Fibroblast of skin of right biceps (primary cell): ENCODE measurements at places on chromosomes 11 and 22.

DNA sequence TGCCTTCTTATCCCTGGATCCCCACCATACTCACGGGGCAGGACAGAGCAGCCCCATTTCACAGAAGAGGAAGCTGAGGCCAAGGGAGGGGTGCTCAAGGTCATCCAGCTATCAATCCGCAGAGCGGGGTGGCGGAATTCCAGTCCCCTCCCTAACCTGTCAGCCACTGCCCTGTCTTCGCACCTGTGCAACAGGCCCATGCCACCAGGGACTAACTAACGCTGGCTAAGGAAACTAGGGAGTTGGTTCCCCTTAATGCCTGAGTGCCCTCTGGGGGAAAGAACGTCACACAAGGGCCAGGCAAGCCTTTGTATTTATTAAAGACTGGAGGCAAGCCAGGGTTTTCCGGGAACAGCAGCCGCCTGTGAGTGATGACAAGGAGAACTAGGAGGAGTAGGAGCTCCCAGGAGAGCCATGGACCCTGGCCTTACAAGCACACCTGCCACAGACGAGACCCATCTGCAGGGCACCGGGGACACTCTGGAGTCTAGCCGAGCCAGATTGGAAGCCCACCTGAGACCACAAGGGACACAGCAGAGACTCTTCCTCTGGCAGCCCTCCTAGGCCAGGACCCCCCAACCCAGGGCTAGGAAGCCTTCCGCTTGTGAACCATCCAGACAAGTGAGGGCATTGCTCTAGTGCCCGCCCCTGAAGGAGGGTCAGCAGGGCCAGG lies 64.4 kb downstream of the MYH9 start:
- peak; percentile 50 for DNase-seq

DNA sequence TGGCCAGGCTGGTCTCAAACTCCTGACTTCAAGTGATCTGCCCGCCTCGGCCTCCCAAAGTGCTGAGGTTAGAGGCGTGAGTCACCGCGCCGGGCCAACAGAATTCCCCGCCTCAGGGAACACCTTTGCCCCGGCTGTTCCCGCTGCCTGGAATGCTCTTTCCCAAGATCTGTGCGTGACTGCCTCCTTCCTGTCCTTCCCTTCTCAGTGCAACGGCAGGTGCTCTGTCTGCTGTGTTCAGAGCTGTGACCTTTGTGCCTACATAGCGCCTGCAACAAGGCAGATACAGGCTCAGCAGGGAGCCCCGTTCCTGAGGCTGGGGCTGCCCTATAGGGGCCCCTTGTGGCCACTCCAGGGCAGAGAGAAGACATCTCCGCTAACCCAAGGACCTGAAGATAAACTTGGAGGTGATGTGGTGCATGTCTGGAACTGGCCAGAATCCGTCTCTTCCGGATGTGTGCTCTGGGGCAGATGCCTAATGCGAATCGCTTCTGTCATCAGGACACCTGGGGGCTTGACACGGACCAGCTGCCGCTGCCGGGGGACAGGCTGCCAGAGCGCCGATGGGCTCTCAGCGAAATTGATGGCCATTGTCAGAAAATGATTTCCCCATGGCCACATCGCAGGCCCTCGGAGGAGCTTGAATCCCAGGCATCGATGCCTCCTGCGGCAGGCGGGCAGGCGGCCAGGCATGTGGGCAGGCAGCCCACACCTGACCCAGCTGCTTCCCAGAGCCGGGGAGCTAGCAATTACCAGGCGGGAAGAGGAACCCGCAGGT lies 43.5 kb upstream of the TCF20 start:
- peak; percentile 25 for DNase-seq

GRCh38 chr22:17431179-17431578 lies 61.9 kb downstream of the CECR2 start:
- DNase-seq = no peak

DNA sequence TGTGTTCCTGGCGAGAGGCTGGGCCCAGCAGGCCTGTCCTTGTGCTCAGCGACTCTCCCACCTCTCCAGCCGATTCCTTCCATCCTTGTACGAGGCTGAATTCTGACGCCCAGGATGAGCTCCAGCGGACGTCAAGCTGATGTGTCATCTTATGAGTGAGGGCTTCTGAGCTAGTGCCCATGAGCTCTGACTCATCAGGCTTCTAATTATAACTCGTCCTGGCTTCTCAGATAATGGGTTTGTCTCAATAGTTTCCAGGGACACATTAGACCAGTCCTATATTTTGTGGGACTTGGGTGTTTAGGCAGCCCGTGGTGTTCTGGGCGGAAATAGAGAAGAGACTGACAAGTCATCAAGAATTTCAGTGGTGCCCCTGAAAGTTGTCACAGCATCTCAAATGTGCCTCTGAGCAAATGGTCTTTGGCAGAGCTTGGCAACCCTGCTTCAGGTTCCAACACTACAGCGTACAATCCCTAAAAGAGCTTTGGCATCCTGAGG lies 108.2 kb upstream of the CD44 start:
- peak; percentile 98 for DNase-seq

DNA sequence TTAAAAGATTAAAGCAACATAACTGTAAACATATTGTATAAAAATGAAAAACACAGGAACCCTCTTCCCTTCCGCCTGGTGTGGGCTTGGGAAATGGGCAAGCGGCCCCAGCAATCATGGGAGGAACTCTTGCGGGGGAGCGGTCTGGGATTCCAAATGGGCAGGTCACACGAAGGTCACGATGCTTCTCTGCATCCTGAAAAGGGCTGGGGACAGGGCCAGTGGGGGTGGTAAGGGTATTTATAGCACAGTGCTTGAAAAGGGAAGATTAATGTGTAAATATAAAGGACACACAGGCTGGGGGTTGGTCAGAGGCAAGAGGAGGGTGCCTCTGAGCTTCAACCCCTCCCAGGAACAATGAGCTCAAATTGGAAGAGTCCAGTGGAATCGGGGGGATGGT lies 46.9 kb upstream of the OR4B1 start:
- peak; percentile 40 for DNase-seq

DNA sequence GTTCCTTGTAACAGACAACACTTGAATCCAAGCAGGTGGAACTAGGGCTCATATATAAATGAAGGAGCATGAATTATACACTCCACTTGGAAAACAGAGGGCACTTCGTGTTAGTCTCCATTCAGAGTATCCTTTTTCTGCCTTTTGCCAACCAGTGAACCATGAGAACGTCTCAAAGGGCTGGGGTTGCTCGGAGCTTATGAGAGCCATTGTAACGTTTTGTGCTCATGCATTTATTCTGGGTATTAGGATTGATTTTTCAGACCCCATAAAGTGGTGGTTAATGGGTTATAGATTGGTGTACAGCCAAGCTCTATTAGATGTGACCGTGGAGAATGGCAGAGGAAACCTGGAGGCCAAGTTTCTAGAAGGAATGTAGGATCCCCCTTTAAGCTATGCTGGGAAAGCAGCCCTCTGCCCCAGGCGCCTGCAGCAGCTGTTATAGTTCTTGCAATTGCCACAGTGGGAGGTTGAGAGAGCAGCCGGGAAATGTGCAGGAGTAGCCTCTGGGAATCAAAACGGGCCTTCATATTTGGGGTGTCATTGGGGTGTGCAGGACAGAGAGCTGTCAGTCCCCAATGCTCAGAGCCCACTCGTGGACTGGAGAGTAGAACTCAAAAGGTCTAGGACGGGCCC lies 54.6 kb upstream of the ASPHD2 start:
- no peak for DNase-seq

DNA sequence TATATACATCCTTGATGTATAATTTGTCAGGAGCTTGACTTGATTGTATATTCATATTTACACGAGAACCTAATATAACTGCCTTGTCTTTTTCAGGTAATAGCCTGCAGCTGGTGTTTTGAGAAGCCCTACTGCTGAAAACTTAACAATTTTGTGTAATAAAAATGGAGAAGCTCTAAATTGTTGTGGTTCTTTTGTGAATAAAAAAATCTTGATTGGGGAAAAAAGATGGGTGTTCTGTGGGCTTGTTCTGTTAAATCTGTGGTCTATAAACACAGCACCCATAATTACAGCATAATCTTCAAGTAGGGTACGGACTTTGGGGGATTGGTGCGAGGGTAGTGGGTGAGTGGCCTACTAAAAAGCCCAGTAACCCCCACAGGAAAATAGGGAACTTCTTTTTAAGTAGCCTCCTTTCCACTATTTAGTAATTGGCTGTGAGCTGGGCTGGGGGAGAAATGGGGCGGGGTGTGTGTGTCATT lies 7.5 kb downstream of the MALAT1 start:
- no peak for DNase-seq

DNA sequence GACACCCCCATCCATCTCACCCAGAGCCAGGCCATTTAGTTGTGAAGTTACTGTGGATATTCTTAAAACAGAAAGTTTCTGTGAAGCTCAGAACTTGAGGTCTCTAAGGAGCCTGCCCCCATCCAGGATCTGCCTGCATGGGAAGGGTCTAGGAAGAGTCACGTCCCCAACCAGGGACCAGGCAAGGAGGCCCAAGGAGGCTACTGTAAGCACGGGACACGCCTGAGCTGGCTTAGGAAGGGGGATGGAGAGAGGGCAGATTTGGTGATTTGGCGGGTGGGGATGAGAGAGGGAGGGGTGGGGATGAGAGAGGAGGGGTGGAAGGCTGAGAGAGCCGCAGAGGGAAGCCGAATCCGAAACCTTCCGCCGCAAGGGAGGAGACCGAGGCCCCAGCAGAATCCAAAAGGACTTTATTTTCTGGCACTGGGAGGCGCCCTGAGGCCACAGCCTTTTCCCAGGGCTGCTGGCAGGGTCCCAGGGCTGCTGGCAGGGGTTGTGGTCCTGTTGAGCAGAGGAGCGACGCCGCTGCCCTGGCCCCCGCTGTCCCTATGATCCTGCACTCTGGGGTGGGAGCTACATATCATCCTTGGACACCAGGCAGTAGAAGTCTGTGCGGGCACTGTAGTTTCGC lies 9.4 kb downstream of the SIGIRR start:
- no peak for DNase-seq

DNA sequence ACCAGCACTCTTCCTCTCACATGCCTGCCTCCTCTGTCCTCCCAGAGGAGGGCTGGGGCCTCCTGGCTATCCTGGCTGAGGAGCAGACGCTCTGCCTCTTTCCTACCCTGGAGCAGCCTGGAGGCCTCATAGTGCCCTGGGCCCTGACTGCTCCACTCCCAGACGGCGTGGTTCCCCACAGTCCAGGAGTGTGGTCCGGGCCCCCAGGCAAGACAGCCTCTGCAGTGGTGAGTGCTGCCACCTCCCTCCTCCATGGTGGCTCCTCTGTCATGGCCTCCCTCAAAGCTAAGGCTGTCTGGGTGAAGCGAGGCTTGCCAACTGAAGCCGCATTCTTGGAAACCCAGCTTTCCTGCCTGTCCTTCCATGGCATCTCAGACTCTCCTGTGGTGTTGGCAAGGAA lies 19.8 kb downstream of the GAB4 start:
- DNase-seq = no peak

GRCh38 chr11:120079750-120080610 lies 57.9 kb downstream of the TRIM29 start:
- no peak for DNase-seq

- no peak for DNase-seq
Observed at GRCh38 chr11:80559942-80560341, 1119.1 kb upstream of the TENM4 start.

DNA sequence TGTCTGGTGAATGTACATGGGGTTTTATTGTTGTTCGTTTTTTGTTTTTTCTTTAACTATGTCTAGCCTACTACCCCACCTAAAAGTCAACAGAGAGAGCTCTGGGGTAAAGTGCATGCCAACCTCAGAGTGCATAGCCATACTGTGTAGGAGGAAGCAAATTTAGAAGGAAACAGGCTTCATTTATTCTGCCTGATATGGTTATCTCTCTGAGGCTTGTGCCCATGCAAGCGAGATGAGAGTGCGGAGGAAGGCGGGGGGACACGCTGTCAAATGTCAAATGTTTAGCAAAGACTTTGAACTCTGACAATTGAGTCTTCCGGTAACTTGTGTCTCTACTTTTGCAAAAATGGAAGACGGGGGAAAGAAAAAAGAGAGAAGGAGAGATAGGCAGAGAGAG lies 295.5 kb downstream of the ETS1 start:
- DNase-seq = no peak

- DNase-seq = no peak
Observed at GRCh38 chr22:48923165-48923865, 904.4 kb downstream of the BRD1 start.

DNA sequence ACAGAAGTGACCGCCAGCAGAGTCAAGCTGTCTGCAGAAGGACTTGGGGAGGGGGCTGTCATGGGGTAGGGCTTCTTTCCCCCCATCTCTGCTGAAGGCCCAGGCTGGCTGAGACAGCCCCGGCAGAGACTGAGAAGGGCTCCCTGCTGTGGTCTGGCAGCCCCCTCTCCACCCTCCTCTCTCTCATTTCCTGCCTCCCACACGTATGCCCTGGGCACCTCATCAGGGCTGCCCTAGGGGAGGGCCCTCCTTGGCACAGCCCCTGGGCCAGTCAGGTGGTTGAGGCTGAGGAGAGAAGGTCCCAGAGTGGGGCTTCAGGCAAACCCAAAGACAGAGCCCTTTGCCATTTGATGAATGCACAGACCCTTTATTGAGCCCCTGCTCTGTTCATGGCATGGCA lies 3.6 kb downstream of the RASD2 start:
- no peak for DNase-seq

DNA sequence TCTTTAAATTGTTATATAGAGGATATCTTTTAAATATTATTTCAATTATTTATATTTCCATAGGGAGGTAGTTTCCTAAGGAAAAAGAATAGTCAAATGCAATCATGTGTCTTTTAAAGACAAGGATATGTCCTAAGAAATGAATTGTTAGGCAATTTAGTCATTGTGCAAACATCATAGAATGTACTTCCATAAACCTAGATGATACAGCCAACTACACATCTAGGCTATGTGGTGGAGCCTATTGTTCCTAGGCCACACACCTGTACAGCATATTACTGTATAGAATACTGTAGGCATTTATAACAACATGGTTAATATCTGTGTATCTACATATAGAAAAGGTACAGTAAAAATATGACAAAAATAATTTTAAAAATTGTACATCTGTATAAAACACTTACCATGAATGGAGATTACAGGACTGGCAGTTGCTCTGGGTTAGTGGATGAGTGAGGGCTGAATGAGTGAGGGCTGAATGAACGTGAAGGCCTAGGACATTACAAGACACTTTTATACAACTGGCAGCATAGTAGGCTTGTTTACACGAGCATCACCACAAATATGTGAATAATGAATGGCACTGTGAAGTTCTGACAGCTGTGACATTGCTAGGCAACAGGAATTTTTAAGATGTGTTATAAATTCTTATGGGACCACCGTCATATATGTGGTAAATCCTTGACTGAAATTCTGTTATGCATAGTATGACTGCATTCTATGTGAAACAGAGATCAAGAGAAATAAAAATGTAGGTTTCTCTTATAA lies 1879.0 kb upstream of the RAG2 start:
- peak; percentile 9 for DNase-seq

- DNase-seq = no peak
Observed at GRCh38 chr11:27052668-27053067, 12.1 kb downstream of the BBOX1 start.

- DNase-seq = no peak
Observed at GRCh38 chr22:48278620-48279460, 1516.4 kb downstream of the TBC1D22A start.

- DNase-seq = peak; percentile 66
Observed at GRCh38 chr11:28606930-28607329, 498.7 kb downstream of the METTL15 start.
